GM12865 (cell line): ENCODE measurements at places on chromosomes 3 and 15.

GRCh38 chr15:26442680-26443079 is 330.2 kb downstream of the GABRB3 start:
- no peak for DNase-seq

DNA sequence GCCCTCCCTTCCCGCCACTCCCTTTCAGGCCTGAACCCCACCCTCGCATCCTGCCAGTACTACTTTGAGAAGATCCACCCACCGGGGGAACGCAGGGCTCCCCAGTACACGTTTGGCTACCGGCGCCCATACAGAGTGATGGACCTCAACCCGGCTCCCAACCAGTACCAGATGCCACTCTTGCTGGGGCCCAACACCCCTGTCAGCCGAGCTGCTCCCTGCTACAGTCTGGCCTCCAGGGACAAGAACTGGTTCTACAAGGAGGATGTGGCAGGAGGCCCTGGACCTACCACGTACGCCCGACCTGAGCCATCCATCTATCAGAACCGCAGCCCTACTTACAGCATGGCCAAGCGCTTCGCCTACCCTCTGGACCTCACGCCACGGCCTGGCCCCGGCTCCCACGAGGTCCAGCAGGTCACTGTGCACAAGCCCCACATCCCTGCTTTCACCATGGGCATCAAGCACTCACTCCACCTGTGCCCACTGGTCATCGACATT is 14.4 kb upstream of the CSPG4 start:
- DNase-seq: no peak

DNA sequence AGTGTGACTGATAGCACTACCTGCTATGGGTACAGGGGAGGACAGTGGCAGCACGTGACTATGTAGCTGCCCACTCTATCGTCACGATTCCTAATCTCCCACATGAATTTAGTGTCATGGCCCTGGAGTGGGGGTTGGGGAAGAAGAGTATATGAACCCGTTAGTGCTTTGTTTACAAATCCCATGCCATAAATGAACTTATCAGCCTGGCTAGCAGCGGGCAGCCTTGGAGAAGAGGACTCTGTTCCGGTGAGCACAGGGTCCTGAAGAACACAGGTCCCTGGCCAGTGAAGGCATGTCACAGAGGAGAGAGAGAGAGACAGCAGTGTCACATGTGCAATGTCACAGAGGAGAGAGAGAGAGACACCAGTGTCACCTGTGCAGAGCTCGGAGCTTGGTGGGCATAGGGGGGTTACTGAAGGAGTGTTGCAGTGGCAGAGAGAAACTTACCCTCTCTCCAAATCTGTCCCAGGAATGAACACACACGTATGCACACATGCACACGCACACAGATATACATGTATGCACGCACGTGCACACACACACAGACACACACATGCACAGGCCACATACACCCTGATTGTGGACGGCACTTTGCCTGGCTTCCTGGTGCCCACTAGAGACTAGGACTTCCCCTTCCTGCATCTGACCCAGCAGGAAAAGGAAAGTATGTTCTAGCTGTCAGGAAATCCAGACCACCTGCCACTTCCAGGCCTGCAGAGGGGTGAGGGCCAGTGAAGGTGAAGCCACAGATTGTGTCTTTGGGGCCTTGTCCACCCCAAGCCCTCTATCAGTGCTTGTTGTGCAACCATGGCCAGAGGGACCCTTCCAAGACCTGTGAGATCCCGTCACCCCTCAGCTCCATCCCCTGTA is 26.3 kb downstream of the ITGA11 start:
- DNase-seq: no peak

GRCh38 chr3:11640009-11640673 is 3.6 kb downstream of the VGLL4 start:
- no peak for DNase-seq

- DNase-seq: no peak
These were observed 113.4 kb downstream of the SRGAP3 start for GRCh38 chr3:9135930-9136525.

DNA sequence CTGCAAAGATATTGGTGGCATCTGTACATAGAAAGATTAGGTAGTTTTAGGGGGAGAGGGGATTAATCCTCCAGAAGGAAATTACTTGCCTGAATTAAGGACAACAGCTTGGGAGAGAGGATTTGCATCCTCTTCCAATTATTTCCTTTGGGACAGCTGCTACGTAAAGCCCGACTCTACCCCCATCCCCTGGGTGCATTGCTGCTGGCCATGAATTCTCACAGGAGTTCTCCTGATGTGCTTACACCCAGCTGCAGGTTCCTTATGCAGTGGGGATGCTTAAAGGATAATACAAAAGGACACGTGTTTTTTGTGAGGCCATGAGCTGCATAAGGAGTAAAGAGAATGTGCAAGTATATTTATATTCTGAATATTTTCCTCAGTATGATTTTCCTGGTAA is 132.3 kb downstream of the VPS8 start:
- DNase-seq: no peak

- no peak for DNase-seq
These were observed at the start of gene SLC6A20 for GRCh38 chr3:45795882-45796765. Gene SLC6A20 (minus strand): TSS chr3:45796536. CDS start chr3:45796419, 117 bp downstream.

- no peak for DNase-seq
These were observed 204.6 kb downstream of the NR2F2 start for GRCh38 chr15:96535148-96535547.

GRCh38 chr15:43439268-43439667 is 53.7 kb downstream of the TP53BP1 start:
- no peak for DNase-seq

- peak; percentile 77 for DNase-seq
These were observed 371.7 kb upstream of the GBE1 start for GRCh38 chr3:82133070-82133606.

DNA sequence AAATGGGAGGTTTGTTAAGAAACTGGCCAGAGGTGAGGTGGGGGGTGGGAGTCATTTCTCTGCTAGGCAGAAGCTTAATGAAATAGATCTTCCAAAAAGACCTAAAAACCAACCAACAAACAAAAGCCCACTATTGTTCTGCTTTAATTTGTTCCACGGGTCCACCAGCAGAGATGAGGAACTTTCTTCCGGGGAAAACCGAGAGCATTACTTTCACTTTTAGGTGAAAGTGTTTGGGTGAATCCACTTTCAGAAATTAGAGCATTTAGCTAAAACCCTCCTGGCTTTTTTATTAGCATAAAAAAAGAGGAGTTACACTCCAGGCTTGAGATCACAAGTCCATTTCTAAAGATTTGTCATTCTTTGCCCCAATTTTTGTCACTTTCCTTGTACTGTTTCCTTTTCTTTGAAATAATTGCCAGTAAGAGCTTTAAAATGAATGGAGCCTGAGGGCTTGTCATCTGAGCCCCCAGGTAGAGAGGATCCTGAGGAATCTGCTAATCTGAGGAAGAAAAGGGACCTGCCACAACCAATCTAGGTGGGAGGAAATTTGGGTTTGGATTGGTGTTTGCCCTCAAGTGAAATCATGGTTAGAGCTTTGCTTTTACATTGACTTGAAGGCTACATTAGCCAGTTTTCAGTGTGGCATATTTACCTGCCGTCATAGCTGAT is 667.6 kb downstream of the NAALADL2 start:
- DNase-seq: peak; percentile 19

DNA sequence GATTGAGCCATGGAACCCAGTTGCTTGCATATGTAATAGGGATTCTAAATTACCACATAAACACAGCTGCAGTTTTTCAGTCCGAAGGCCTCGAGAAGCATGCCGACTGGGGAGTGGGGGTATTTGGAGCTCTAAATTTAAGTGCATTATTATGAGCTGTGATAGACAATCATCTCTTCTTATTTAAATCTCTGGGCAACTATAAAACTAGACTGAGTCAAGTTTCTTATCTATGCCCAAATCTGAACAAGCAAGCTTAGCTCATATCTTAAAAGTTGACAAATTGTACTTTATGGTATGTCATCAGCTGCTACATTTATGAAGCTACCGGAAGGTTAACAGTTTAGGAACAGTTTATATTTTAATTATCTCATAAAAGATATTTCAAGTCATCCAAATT is 19.5 kb upstream of the THRB start:
- no peak for DNase-seq

DNA sequence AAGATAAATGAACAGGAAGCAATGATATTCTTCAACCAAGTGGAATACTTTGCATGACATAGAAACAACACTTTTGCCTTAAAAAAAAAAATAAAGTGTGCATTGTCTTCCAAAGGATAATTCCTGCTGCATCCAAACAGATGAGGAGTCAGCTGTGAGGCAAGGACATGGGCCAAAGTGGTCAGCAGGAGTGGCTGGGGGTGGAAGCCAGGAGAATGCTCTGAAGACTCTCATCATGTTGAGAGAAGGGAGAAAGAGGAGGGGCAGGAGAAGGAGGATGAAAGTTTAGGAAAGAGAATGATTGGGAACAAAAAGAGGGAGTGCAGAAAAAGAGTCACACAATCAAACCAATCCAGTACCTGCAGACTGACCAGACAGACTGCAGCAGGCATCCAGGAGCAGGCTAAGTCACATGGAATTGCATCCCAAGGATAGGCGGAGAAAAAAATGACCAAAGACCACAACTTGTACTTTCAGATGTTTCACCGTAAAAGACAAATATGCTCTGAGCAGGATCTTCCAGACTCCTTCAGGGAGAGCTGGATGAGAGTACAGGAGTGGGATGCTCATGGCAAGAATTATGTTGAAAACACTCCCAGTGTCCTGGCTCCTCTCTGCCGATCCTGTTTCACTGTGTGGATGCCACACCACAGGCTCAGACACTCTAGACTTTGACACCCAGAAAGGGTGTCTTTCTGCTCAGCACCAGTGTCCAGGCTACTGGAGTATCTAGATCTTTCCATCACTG is 11.9 kb downstream of the ABI3BP start:
- DNase-seq: no peak

- DNase-seq: no peak
These were observed 129.3 kb downstream of the WNT5A start for GRCh38 chr3:55357796-55358195.

- no peak for DNase-seq
These were observed 73.3 kb downstream of the CHCHD6 start for GRCh38 chr3:126777366-126777765.

DNA sequence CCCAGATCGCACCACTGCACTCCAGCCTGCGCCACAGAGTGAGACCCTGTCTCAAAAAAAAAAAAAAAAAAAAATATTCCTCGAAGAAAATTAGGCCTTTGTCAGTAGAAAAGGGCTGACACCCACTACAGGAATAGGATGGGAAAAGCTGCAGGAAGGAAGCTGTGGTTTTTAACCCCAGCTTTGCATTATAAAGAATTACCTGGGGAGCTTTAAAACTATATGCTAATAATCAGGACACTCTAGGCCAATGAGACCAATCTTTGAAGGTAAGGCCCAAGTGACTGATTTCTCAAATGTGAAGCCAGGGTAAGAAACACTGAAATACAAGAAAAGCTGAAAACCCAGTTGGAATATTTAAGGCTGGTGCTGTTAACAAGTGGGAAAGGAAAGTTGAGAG is 74.3 kb downstream of the RBPMS2 start:
- no peak for DNase-seq

DNA sequence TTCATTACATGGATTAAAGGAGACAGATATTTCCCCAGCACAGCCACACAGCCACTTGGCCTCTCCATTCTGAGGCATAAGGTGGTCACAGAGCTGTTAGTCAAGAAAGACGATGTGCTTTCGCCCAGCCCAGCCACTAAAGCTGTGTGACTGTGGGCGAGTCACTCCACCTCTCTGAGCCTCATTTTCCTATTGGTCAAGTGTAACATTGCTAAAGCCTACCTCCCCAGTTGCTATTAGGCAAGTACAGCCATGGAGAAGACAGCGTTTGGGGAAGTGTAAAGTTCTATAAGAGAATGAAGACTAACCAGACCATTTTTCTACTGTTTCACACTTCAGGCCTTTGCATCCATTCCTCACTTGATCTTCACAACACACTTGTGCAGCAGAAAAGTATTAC is 24.1 kb downstream of the TMEM40 start:
- no peak for DNase-seq

DNA sequence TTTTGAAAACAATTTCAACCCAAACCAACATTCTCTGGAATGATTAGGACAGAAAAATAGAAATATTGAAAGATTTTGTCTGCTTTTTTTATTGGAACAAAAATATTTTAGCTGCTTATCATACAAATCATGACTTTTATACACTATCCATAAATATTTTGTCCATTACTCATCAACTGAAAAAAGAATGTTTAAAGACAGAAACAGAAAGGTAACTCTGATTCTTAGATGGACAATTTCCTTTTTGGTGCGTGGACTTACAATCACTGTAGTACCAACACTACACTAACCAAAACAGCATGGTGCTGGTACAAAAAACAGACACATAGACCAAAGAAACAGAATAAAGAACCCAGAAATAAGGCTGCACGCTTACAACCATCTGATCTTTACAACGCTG is 582.8 kb upstream of the CCDC54 start:
- DNase-seq: no peak

DNA sequence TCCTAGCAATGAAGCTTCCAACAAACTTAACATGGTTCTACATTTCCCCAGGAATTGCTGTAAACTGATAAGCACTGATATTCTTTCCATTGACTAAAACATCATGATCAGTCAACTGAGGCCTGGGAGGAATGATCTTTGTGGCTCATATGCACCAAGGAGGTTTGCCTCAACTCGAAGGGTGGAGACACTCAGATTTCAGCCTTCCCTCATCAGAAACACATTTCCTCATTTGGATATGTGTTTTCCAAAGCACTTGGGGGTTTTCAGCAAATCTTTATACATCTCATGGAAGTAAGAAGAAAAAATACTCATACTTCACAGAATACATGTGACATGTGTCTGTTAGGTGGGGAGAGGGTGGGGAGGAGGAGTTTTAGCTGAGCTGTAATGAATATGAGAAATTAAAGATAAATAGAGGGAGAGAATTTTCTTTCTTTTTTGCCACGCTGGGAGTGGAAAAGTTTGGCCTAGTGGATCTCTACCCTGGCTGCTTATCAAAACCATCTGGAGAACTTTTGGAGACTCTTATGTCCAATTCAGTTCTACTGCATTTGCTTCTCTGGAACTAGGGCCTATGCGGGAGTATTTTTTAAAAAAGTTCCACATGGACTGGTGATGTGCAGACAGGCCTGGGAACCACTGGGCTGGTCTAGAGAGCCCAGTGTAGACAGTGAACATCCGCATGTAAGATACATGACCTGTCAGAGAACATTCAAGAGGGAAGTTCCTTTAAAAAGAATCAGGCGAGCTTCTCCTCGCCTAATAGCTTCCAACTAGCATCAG is 301.0 kb upstream of the ICE2 start:
- DNase-seq: no peak

DNA sequence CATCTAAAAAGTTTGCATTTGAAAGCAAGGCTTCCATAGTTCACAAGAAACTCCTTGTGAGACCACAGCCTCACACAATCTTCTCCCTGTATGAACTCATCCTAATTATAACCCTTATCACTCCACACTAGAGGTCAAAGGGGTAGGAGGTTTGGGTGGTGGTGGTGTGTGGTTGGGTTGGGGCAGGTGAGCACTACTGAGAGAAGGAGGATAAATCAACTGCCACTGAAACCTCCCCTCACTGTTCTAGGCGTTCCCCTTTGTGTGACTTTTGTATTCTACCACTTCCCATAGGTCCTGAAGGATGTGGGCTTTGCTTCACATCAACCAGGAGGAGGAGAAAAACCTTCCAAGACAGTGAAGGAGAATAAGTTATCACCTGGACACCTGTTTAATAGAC is 6.4 kb upstream of the AGBL1 start:
- DNase-seq: no peak

- no peak for DNase-seq
These were observed 15.4 kb downstream of the UBP1 start for GRCh38 chr3:33424606-33425452.
